Ammon's horn (tissue), 1 donor: ENCODE measurements at places on chromosomes 4 and X.

DNA sequence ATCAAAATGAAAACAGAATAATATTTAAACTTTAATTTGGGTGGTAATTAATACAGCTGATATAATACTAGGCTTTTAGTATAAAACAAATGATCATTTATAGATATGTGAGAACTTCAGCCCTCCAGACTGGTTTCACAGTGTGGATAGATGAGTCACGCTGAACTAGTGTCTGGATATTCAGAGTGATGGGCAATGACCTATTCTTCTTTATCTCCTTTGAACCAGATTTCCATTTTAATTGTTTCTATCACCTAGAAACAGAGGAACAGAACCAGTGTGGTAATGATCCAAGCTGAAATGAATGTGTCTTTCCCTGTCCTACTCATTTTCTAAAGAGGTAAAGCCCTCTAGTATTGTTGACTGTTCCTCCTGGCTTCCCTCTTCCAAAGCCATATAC is 155.2 kb upstream of the GK2 start:
- DNase-seq: no peak

GRCh38 chr4:123826896-123827295 is 430.3 kb downstream of the SPRY1 start:
- no peak for DNase-seq

DNA sequence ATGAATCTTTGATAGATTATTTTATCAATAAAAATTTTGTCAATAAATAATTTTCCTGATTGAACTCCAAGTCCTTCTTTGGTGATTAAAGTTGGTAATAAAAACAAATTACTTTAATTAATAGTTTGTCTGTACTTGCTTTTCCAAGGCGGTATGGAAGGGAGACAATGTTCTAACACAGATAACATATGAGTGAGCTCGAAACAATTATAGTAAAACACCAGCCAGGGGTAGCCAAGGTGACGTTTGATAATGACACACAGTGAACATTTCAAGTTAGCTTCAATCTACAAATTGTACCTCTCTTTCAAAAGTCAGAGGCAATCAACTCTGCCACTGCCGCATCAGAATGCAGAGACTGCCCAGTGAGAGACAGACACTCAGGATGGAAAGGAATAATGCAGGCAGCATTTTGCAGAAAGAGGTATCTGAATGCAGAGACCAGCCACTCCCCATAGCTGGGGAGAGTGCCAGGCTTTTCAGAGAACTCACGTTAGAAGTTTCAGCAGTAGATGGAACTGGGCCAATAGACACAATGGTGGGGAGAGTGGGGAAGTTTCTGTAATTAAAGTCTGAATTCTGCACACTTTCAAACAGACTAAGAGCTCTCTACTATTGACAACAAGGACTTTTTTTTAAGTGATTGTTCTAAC is 18.1 kb upstream of the ATOH1 start:
- no peak for DNase-seq

DNA sequence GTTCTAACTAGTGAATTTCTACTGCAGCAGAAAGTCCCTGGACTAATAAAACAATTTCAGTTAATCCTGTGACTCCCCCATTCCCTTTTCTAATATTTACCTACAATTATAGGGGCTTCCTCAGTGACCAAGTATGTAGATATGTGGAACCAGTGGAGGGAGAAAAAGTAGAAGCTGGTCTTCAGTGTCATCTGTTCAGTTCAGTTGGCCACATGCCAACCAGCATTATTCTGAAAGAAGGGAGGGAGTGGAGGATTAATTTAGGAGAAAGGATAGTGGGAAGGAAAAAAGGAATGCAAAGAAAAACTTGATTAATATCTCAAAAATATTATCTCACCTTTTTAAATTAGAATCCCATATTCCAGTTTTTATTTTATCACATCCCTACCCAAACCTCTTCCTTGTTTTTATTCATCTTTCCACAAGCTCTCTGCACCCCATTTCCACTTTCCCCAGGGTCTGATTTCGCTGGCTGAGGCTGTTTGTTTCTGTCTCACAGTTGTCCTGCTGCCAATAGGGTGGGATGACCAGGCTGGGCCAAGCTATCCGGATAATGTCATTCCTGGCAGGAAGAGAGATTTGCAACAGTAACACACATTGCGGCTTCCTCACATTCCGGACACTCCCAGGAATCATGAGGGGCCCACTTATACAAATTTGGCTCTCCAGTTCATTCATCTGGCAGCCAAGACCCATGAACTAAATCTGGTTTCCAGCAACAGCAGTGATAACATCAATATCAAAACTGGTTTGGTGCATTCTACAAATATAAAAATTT is 24.6 kb upstream of the ANTXR2 start:
- no peak for DNase-seq

DNA sequence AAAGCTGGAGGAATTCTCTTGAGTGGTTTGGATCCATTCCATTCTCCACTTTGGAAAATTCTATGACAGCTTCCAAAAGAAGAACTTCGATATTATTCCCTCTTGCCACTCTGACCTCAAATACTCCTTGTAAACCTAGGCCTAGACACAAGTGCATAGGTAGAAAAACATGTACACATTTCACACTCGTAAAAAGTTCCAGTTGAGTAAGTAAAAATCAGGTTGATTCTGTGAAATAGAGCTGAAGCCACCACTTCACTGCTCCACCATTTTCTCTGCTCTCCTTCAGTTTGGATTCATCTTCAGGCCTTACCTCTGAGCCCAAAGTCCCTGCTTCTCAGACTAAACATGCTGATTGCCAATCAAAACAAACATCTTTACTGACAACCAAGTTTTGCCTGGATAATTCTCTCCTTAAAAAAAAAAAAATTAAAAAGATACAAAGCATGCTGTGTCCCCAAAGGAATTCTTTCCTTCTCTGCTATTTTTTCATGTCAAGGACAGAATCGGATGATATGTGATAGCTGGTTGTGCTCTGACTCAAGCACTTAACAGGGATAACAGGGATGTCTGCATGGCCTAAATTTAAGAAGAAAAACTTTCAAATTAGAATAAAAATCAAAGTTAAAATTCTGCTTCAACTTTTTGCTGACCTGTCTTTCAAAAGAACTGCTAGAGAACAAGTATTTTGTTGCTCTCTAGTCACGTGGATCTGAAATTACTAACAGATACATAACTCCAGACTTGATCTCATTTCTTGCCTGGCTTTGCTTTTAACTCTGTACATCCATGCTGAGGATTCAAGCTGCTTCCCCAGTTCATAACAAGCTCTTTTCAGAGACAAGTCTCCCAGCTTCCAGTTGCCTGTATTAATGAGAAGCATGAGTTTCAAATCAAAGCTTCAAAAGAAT is 420.9 kb upstream of the INTU start:
- DNase-seq: no peak

DNA sequence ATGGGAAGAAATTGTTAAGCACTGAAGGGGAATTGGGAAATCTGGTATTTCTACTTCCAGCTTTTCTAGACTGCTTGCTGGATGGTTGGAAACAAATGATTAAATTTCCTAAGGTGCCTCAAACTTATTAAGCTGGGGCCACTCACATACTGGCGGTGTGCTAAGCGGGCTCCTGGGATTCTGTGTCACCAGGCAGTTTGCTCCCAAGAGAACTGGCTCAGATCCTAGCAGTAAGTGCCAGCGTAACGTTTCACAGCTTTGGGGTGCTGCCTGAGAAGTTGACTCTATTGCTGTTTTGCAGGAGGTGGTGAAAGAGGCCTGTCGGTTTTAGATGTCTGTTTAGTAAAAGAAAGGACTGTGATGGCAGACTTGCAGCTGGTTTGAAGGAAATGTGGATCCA is 6.9 kb upstream of the REELD1 start:
- DNase-seq: no peak

- no peak for DNase-seq
These were observed 13.3 kb downstream of the SLC38A5 start for GRCh38 chrX:48456628-48457331.
